ENCODE measurements at places on chromosomes 1 and 21. TPM values are rescaled to one million over a fixed set of nuclear protein-coding genes. Genes with fewer than 3 reads are reported as not detected.

The CACNA1S gene
- not detected for total RNA-seq

The IL12RB2 gene
- not detected for total RNA-seq

The EVA1C gene
- total RNA-seq = 39.8 TPM

The C1orf210 gene
- total RNA-seq = not detected

The SLAMF6 gene
- not detected for total RNA-seq

Data from A549 treated with RU486 at 1 μM for 4 hours (cell line).